PC-9 (cell line): ENCODE measurements at places on chromosomes 1 and 21. TPM values are rescaled to one million over a fixed set of nuclear protein-coding genes. Genes with fewer than 3 reads are reported as not detected.

GRCh38 chr1:97038410-97038809 is 316.8 kb downstream of the PTBP2 start:
- DNase-seq: no peak

GRCh38 chr1:116826818-116827606 is 72.8 kb downstream of the CD2 start:
- DNase-seq: no peak

DNA sequence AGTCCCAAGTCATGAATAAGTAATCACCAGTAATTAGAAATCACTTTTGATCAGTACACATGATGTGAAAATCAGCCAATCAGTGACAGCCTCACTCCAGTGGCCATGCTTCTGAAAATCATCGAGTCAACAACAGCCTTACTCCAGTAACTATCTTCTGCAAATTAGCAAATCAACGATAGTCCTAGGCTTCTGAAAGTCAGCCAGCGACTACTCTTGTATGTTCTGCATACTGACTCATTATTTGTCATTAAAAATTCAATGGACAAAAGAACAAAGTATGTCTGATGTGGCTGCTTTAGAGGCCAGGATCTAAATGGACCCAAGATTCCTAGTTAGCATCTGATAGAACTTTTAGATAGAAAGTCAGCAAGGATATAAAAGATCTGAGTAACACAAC is 102.5 kb downstream of the GPR52 start:
- no peak for DNase-seq

DNA sequence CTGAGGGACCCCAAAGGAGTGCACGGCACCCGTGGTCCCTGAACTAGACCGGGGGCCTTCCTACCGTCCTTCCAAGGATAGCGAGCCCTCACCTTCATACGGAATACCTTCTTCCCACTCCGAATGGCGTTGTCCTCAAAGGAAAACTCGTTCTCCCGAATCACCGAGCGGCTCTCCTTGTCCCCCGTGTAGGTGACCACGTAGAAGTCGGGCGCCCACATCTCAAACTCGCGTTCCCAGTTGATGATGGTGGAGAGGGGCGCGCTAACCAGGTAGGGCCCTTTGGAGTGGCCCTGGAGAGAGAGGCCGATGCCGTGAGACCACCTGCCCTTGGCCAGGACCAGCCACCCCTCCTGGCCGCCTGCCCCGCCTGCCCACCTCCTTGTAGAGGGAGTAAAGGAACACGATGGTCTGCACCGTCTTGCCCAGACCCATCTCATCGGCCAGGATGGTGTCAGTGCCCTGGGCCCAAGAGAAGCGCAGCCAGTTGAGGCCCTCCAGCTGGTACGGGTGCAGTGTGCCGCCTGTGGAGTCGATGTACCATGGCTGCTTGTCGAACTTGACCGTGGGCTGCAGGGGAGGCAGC is 38.0 kb downstream of the CHD5 start:
- DNase-seq: no peak

GRCh38 chr1:25896266-25896665 is 10.0 kb downstream of the STMN1 start:
- no peak for DNase-seq

DNA sequence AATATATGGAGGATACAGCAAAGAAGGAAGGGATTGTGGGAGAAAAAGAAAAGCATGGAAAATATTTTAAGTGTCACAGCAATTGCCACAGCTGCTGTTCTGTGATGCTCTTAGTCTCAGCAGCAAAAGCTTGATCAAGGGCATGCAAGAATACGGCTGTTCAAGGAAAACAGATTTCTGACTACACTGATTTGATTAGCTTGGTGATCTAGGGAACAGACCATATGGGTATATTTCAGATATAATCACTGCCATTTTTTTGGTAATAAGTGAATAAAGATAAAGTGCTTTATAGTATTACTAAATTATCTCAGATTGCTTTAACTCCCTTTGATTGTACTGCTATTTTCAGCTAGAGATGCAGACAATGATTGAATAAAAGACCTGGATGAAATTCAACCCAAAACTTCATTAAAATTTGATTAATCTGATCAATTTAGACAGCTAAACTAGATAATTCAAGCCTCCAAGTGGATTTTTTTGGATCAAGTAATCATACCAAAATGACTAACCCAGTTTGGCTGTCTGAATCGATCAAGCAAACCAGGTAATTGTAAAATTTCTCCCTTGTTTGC is 33.3 kb upstream of the LYPLAL1 start:
- no peak for DNase-seq

GRCh38 chr1:21937372-21938121 is 437 bp upstream of the HSPG2 start:
- DNase-seq: no peak

GRCh38 chr1:22328331-22329147 is 123.1 kb upstream of the ZBTB40 start:
- no peak for DNase-seq

The LCE1C gene
- total RNA-seq: not detected in 2 replicates

The DEGS1 gene
- 19.2 and 20.0 TPM in 2 replicates for total RNA-seq

The C1orf226 gene
- 10.5 and 11.3 TPM in 2 replicates for total RNA-seq

The FAM151A gene
- not detected in 2 replicates for total RNA-seq

The CD1B gene
- not detected in 2 replicates for total RNA-seq

The GRIK1 gene
- total RNA-seq: not detected in 2 replicates

The PLPP3 gene
- 16.5 and 22.4 TPM in 2 replicates for total RNA-seq
